ENCODE measurements at places on chromosomes 4 and X.

DNA sequence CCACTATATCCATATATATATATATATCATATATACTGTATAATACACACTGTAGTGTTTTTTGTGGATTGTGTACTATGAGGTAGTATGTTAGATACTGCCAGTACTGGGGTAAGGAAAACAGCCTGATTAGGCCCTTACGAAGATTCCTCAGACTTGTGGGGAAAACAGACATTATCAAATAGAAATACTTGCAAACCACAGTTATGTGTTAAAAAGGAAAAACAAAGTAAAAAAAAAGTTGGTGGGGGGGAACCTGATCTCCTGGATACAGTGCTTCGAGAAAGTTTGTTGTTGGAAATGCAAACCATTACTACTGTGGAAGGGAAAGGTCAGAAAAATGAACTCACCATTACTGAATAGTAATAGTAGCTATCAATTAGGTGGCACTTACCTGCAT lies 53.0 kb downstream of the PKD2 start:
- no peak for ATAC-seq

GRCh38 chrX:153573984-153574383 lies 25.0 kb downstream of the CCNQ start:
- no peak for ATAC-seq

GRCh38 chrX:37314531-37314930 lies 34.6 kb upstream of the PRRG1 start:
- ATAC-seq = no peak

DNA sequence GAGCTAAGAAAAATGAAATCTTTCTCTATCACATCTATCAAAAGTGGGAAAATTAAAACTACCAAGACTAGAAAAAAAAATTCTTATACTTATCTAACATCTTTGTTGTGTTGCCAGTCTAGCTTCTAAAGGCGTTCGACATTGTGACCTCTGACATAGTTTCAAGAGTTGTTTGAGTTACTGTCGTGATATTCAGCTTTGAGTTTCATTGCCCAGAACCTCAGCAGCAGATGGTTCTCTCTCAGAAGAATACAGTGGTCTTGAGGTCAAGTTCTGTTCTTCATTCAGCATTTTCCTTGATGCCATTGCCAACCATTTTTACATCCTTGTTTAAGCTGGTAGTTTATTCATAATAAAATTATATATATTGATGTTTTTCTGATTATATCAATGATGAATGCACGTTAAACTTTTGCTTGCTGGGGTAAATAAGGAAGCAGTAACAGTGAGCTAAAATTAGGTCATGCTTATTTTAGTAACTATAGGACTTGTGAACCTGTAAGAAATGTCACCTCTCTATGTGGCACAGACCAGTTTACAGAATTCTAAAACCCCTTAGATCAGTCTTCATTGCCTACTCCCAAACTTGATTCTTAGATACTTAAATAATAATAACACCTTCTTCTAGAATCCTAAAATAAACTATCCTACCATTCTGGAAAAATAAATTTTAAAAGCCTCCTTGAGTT lies 23.1 kb upstream of the SMIM31 start:
- ATAC-seq = no peak

- ATAC-seq = peak; percentile 87
Measured at GRCh38 chr4:53592686-53593501, 1.6 kb upstream of the LNX1 start.

GRCh38 chrX:122218666-122219065 lies 965.4 kb upstream of the GRIA3 start:
- no peak for ATAC-seq

DNA sequence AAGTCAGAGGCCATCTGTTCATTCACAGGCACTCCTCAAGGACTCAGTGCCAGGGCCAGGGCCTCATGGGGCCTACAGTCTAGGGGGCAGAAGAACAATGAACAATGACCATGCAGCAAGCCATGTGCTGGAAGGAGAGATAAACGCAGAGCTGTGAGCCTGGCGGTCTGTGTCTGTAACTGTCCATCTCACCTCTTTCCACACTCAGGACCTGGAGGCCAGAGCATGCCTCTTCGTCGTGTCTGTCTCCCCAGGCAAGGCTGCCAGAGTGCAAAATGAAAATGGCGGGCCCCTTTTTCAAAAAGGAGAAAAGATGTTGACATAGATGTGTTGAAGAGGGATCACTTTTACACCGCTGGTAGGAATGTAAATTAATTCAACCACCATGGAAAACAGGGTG lies 78.5 kb downstream of the MSX1 start:
- no peak for ATAC-seq

DNA sequence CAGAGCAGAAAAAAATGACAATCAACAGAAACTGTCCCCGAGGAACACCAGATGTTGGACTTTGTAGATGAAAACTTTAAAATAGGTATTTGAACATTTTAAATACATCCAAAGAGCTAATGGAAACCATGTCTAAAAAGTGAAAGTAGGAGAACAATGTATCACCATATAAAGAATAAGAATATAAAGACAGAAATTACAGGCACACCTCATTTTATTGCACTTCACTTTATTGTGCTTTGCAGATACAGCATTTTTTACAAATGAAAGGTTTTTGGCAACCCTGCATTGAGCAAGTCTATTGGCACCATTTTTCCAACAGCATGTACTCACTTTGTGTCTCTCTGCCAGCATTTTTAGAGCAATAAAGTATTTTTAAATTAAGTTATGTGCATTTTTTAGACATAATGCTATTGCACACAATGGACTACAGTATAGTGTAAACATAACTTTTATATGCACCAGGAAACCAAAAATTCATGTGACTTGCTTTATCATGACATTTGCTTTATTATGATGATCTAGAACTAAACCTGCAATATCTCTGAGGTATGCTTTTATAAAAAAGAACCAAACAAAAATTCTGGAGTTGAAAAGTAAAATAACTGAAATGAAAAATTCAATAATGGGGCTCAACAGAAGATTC lies 212.4 kb upstream of the CASK start:
- no peak for ATAC-seq

DNA sequence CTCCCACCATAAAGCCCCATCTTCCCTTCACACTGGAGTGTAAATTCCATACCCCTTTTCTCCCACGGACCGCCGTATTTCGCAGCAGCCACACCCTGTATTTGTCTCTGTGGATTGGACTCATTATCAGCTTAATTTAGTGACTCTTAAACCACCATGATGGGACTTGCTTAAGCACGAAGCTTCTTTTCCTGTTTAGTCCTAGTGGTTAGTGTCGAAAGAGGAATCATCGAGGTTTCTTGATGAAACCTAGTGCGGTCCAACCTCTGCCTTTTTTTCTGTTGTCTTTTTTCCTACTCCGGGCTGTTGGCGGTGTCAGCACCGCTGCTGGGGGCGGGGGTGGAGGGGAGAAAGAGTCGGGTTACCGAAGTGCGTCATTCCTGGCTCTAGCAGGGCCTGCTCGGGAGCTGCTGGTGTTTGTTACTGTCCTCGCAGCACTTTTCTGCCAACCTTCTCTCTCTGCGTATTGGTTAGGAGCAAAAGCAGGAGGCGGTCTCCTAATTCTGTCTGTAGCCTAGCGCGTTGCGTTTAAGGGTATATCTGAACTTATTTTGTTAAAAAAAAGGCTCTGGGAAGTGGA lies 1.4 kb downstream of the STAG2 start:
- peak; percentile 84 for ATAC-seq

DNA sequence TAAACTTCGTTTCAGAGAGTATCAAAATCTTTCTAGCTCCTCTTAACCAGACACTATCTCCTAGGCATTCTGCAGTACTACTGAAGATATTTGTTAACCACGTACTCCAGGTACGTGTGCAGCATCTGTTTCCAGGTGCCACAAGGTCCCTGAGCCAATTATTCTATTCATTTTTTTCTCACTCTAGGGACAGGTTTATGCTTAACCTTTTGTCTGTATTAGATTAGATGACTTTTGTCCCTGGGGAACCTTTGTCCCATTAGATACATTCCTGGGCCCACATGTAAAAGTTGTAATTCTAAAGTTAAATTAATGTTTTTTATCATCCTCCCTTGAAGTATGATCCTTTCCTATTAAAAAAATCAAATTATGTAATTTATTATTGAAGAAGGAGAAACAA lies 16.5 kb downstream of the ELOVL6 start:
- no peak for ATAC-seq

- ATAC-seq = no peak
Measured at GRCh38 chr4:143253166-143253565, 68.4 kb downstream of the USP38 start.

DNA sequence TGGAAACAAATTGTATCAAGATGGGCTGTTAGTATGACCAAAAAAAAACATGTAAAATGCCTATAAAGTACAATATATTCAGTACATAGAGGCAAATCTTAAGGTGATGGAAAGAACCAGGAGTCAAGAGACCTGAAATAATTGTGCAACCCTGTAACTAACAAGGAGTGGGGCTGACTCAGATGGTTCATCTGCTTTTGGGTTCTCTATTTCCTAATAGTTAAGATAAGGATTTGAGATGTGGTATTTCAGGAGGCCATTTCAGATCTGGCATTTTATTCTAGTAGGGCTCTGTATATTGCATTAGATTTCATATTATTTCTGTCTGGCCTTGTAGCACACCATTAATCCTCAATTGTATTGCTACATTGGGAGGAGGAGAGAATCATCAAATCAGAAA lies 268.4 kb downstream of the HS3ST1 start:
- no peak for ATAC-seq

Data from esophagus mucosa (tissue), 1 donor.